GM20000 (cell line): ENCODE measurements at places on chromosomes 7 and 10.
A peak's percentile ranks its signal among the peaks of the same experiment; 100 is the strongest.

DNA sequence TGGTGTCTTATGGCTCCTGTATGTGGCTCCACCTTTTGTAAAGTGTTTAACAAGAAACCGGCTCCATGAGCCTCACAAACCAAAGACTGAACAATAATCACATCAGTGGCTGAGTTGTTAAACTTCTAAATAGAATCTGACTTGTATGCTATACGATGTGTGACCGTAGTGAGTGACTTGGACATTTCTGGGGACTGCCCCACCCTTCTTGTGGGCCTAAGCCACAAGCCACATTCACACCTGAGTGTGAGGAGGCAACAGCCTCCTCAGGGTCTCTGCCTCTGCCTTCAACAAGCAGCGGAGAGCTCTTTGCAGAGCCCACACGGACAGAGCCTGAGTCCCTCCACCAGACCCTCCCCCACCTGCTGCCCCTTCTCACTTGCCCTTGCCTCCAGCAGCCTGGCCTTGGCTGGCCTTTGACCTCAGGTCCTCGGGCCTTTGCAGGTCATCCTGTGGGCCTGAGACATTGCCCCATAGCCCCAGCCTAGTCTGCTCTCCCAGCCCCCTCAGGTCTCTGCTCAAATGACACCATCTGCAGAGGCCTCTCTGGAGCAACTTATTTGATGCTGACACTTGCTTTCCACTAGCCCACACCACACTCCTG is 156.8 kb upstream of the TNS3 start:
- peak; percentile 28 for DNase-seq

DNA sequence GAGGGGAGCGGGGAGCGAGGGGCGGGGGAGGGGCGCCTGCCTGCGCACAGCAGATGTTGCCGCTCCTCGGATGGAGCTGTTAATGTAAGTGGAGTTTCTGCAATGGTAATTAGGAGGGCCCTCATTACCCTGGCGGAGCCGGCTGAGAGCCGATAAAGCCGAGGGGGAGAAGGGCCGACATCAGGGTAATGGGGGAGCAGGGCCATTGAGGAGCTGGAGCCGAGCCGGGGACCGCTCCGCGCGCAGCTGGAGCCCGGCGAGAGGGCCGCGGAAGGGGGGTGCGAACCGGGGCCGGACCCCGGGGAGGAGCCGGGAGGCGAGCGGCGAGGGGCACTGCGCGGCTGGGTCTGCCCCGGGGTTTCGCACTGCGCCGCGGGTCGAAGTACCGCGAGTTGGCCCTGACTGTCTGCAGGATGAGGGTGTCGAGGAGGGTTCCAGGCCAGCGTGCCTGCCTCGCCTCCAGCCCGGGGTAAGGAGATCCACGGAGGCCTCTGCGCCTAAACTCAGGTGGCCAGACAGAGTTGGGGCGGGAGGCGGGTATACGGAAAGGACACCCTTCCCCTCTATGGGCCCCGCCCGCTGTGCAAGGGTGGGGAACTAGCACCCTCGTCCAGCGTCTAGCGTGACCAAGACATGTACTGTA is 55.0 kb upstream of the LBX1 start:
- DNase-seq: no peak

DNA sequence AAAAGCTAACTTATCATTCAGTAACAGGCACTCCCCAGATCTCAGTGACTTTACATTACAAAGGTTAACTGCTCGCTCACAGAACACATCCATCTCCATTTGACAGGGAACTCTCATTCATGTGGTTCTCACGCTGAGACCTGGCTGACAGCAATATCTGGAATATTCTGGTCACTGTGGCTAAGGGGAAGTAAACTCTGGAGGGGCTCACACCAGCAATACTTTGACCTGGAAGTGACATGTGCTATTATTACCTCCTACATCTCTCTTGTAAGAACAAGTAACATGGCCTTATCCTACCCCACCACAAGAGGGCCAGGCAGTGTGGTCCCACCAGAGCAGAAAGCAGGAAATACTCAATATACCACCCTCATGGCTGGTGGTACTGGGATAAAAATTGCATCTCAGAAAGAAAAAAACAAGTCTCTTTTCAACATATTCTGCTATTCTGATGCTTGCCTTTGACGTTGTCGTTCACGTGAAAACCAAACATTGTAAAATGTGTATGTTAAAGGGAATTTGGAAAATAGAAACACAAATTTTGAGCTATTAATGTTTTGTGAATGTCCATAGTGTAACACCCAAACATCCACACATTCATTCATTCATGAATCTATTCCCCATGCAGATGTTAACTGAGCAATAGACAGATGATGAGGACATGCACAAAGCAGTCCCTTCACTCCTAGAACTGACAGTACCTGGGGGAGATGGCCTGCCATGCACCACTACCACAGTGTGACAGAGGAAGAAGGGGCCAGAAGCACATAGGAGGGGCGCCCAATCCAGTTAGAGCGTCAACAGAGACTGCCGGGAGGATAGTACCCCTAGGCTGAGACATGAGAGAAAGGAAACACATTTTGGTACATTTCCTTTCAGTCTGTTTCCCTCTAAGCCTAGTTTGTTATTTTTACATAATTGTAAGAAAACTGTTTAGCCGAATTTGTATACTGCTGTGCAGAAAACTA is 166.0 kb upstream of the SP4 start:
- peak; percentile 54 for DNase-seq

- DNase-seq: no peak
Measured at GRCh38 chr10:112287844-112288243, 4.6 kb downstream of the TECTB start.

DNA sequence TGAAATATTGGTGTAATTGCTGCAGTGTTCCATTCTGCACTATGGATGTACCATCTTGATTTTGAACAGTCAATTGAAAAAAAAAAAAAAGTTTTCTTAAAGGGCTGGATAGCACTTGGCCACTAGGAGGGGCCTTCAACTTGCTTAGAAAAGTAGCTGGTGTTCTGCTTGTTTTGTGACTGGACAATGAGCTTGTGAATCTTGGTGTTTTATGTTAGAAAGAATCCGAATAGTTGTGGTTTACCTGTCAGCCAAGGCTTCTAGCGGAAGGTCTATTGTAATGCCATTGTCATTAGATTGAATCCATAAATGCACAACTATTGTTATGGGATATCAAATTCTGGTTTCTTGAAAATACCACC is 77.1 kb downstream of the BMPER start:
- DNase-seq: no peak

GRCh38 chr10:128103229-128103714 is 23.0 kb downstream of the MKI67 start:
- no peak for DNase-seq

DNA sequence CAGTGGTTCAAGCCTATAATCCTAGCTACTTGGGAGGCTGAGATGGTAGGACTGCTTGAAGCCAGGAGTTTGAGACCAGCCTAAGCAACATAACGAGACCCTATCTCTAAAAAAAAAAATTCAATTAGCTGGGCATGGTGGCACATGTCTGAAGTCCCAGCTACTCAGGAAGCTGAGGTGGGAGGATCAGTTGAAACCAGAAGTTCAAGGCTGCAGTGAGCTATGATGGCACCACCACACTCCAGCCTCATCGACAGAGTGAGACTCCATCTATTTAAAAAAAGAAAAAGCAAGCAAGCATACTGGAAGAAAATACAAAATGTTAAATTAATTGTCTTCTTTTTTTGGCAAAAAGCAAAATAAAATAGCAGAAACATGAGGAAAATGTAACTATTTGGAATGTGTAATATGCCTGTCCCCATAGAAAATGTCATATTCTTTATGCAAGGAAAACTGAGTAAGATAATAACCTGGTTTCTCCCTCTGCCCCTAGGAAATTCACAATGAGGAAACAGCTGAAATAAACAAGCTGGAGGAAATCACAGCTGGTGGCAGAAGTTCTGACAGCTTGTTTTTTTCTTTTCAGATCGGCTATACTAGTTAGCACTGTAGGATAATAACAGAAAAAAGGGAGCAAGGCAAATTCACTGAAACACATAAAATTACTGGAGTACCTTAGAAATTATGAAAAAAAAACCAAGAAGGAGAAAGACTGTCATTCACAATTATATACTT is 48.5 kb downstream of the HERPUD2 start:
- no peak for DNase-seq

GRCh38 chr7:31271641-31272405 is 68.7 kb downstream of the NEUROD6 start:
- no peak for DNase-seq

- DNase-seq: no peak
Measured at GRCh38 chr10:124465777-124466488, 4.3 kb downstream of the LHPP start.

GRCh38 chr7:112192236-112193154 is 13.7 kb downstream of the DOCK4 start:
- DNase-seq: no peak
